RKO (cell line): ENCODE measurements at places on chromosomes 1 and 21.
A peak's percentile ranks its signal among the peaks of the same experiment; 100 is the strongest.

DNA sequence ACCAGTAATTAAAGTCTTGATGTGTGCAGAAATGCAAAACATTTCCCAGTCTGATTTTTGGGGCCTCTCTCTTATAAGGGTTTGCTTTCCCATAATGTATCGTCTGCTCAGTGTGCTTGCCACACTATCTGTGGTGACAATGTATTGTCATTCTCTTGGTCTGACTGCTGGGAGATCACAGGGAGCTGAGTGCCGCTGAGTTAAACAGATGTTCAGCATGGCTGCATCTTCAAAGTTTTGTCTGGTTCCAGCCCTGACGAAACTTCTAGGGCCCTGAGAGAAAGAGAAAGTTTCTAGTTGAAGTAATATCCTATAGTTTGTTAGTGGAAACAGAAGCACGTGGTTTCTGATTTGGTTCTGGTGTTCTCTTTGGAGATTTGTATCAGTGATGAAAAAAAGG lies 42.6 kb downstream of the DNM3 start:
- DNase-seq, result no peak

DNA sequence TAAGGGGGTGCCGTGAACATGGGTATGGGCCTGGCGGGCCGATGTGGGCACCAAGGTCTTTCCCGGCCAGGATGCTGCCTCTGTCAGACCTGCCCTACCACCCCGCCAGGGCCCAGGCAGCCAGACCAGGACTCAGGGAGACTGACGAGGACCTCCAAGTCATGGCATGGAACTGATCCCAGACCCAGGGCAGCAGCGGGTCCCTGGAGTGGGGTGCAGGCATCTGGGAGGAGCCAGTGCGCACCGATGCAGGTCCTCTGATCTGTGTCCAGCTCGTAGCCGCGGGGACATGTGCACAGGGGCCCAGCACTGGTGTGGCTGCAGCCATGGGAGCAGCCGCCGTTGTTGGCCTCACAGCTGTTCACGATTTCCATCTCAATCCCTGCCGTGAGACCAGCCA lies 56.8 kb downstream of the ARHGEF16 start:
- no peak for DNase-seq

GRCh38 chr1:8965121-8965820 lies 19.6 kb downstream of the CA6 start:
- DNase-seq, result no peak

- DNase-seq, result peak; percentile 84
These were observed 2.2 kb downstream of the TMED5 start for GRCh38 chr1:93177991-93178390.

- peak; percentile 75 for DNase-seq
These were observed 93.9 kb upstream of the PPM1J start for GRCh38 chr1:112808861-112809684.
